NCI-H1092 treated with DMSO at 0.1 percent for 48 hours (cell line): ENCODE measurements at places on chromosomes 11 and 22.

DNA sequence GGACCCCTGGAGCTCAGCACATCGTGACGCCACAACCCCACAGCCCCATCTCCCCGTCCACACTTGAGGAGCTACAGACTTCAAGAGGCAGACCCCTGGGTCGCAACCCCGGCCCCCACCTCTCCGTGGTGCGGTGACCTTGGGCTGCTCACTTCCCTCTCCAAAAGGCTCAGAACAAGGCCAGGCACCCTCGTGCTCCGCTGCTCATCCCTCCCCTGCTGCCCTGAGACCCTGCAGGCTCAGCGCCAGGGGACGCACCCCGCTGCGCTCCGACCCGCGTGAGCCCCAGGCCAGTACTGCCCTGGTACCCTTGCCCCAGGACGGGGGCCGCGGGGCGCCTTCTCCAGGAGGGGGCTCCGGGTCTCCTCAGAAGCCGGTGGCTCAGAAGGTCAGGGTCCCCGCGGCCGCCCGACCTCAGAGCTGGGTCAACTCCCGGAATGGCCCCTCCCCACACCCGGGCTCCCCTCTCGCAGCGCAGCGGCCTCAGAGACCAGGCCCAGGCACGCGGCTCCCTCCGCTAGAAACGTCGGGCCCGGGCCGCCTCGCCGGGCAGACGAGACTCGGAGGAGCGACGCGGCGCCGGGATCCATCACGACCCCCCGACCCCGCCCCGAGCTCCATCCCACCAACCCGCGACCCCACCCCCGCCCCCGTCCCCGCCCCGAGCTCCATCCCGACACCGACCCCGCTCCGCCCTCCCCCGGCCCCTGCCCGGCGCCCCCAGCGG lies 563 bp downstream of the GATD1 start:
- peak; percentile 64 for DNase-seq

GRCh38 chr11:130666781-130667251 lies 218.4 kb downstream of the ADAMTS15 start:
- DNase-seq: no peak

DNA sequence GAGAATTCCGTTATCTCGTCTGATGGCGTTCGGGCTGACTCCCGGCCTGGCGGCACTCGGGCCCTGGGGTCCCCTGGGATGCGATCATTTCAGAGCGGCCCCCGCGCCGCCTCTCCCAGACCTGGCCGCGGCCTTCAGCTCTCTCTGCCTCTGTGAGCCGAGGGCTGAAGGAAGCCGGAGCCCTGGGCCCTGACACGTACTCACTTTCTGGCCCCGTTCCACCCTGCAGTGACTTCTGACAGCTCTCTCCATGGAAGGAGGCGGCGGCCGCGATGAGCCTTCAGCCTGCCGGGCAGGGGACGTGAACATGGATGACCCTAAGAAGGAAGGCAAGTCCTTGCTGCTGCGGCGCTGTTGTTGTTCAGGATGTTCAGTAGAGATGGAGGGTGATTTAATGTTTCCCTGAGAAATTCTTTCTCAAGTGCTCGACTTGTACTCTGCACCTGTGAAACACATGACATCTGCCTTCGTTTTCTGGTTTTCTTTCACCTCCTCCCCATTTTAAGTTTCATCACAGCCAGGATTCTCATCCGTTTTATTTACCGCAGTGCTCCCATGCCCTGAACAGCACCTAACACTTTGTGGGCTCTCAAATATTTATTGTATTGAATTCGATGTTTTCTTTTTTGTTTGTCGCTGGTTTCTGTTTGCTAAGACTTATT lies 612 bp downstream of the GTSE1 start:
- peak; percentile 2 for DNase-seq

DNA sequence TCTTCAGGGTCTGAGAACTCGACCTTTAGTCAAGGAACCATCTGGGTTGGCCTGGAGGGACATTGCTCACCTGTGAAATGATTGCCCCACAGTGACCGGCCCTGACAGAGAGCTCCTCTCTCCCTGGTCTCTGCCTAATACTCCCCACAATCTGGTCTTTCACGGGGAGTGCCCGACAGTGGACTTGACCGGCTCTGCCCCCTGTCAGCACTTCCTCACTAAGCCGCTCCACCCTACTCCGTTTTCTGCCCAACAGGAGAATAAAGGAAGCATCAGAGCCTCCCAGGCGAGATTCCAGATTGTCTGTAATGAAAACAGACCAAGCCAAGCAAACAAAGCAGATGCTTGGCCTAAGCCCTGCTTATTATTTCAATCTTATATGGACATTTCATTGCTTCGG lies 87.8 kb downstream of the FBXO7 start:
- no peak for DNase-seq

GRCh38 chr11:41458154-41458553 lies 1.3 kb downstream of the LRRC4C start:
- DNase-seq: no peak

- DNase-seq: no peak
Measured at GRCh38 chr11:34208266-34209135, 103.1 kb downstream of the NAT10 start.

- peak; percentile 74 for DNase-seq
Measured at GRCh38 chr11:13327421-13327820, 49.8 kb downstream of the BMAL1 start.

GRCh38 chr11:36558571-36559413 lies 9.0 kb upstream of the RAG1 start:
- DNase-seq: no peak

GRCh38 chr22:37492428-37493344 lies 6.5 kb upstream of the MFNG start:
- no peak for DNase-seq

- no peak for DNase-seq
Measured at GRCh38 chr11:67584205-67584880, 731 bp downstream of the GSTP1 start.

DNA sequence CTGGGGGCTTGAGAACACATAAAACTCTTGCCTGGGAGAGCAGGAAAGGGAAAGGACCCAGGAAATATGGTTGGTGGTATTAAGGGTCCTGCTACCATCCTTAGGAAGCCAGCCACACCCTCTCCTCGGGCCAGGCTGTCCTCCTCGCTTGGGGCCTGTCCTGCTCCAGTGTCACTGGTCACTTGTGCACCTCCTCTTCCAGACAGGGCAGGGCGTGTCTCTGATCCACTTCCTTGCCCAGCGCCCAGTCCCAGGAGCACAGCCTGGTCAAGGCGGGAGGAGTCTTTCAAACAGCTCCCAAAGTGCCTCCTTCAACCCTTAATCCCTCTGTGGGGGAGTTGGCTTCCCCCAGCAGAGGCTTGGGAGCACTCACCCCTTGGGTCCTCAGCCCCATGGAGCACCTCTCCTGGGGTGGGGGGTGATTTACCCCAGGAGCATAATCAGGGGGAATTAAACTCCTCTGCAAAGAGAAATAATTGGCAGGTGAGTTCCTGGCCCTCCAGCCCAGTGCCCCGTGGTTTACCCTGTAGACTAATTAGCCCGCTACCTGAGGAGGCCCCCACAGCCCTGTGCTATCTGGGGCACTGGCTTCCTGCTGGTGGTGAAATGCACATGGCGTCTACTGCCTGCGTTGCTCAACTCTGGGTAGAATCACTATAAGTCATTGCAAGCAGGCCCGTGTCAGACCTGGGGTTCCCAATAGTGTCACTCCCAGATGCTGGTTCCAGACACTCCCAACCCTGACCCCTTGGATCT lies 8.0 kb downstream of the TMPRSS6 start:
- DNase-seq: no peak

DNA sequence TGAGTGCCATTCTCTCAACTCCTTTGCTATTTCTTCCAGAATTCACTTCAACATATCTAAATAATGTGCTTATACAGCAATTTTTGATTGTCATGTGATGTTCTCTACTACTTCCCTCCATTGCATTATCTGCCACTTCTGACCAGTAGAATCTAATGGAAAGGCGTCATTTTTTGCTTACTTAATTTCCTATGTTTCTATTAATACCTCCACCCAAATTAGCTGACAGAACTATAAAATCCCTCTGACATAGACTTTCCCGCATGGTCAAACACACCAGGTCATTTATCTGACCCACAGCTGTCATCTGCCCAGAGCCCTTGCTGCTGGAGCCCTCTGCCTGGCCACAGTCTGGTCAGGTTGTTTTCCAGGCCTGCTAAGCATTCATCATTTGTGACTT lies 258.6 kb upstream of the NARS2 start:
- DNase-seq: no peak

DNA sequence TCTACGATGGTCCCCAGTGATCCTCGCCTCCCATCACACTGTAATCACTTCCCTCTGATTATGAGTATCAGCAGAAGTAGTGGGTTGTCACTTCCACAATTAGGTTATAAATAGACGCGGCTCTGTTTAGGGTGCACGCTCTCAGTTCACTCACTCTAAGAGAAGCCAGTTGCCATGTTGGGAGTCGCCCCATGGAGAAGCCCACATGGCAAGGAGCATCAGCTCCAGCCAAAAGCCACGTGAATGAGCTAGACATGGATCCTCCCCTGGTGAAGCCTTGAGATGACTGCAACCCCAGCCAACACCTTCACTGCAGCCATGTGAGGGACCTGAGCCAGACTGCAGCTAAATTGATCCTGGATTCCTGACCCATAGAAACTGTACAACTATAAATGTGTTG lies 26.4 kb upstream of the MYOD1 start:
- no peak for DNase-seq

DNA sequence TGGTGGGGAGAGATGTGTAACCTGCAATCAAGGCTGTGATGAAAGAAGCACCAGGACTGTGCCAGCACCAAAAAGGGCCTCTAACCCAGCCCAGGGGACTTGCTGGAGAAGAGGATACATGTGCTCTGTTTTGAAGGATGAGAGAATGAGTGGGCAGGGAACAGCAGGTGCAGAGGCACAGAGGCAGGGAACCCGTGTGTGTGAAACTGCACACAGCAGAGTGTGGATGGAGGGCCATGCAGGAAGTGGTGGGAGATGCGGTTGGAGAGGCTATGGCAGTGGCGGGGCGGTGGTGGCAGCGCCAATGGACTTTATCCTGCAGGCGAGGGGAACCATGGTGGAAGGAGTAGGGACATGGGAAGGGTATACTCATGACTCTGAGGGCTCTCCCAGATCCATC lies 25.2 kb upstream of the LRRC32 start:
- DNase-seq: no peak

DNA sequence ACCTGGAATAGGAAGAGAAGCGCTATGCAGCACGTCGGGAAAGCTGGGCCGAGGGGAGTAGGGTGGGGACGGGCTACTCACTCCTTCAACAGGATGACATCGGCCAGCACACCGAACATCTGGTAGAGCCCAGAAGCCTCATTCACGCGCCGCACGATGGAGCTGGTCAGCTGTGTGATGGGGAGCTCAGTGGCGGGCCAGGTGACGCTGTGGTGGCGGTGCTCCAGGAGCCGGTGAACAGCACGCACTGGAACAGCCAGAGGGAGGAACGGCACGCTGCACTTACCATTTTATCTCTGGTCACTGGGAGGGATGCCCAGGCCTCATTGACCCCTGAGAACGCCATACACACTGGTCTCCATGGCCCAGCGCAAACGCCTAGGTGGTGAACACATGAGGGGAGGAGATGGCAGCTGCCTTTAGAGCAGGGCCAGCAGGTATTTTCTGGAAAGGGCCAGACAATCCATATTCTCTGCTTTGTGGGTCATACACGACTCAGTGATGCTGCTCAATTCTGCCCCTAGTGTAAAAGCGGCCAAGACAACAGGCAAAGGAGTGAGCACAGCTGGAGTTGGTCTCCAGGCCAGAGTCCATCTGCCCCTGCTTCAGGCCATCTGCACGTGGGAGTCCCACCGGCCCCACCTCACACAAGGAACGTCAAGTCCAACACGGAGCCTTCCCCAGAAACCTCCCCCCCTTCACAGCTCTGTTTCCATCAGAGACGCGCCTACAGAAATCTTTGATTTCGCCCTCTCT lies 8.8 kb downstream of the FOXRED2 start:
- DNase-seq: no peak

DNA sequence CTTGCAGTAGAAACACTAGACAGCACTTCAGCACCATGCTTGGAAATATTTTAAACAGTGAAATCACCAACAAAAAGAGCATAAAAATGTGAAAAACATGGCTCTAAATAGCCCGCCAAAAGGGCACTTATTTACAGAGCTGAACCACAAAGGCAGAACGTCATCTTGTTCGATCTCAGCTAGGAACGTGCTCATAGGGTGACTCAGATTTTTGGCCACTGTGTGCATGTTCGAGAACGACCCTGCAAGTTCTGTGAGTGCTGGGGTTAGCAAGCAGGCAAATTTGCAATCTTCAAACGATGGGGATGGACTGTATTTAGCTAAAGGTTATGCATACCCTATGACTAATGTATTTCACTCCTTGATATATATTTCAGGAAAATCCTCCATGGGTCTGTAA lies 30.6 kb downstream of the OR2AT4 start:
- DNase-seq: no peak

DNA sequence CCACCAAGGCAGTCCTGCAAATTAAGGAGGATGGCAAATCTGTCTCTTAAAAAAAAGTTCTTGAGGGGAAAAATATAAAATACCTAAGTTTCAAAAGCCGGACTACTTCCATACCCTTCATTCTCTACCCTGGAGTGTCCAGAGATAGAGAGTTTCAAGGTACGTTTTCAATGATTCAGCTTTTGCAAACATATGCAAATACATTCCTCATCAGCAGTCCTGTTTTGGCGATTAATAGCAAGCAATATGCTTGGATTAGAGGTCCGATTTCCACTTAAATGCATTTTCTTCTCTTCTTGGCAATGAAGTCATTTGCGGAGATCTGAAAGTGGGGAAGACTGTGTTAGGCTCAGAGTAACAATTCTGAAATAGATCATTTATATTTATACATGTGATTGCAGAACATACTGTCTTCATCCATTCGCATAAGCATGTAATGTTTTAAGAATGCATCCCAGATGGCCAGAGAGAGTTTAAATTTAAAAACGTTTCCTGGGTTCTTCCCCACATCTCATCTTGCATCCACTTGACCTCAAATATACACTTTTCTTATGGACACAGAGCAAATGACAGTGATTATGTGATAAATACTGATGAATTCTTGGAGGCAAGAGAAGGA lies 13.8 kb upstream of the TFIP11 start:
- no peak for DNase-seq
